ENCODE measurements at places on chromosomes 16 and 17.

GRCh38 chr17:33809748-33810147, 445.3 kb upstream of the CCL2 start:
- no peak for DNase-seq

DNA sequence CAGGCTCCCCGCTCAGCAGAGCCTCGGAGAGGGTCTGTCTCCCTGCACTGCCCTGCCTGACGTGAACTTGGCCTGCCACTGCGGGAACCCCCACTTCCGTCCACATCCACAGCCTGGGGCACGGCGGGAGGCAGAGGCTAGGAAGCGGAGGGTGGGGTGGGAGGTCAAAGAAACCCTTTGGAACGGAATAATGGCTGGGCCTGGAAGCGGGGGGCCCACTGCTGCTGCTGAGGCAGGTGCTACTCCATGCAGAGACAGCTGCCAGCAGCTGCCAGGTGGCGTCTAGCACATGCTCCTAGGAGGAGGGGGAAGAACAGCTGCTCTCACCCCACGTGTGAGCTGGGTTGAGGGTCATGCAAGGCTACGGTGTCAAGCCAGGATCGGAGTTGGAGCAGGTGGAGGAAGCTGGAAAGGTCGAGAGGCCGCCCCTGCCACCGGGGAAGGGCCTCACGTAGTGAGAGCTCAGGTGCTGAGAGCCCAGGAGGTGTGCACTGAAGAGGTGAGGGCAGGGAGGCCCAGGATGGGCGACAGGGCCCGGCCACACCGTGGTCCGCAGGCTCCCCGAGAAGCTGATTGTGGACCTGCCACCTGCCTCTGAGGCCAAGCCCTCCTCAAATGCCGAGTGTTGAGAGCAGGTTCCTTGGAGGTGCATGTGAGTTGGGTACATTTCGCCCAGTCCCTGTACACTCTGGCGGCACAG, 9.8 kb downstream of the FSCN2 start:
- DNase-seq: no peak

- DNase-seq: no peak
Observed at GRCh38 chr17:79064026-79064425, 10.6 kb upstream of the ENGASE start.

DNA sequence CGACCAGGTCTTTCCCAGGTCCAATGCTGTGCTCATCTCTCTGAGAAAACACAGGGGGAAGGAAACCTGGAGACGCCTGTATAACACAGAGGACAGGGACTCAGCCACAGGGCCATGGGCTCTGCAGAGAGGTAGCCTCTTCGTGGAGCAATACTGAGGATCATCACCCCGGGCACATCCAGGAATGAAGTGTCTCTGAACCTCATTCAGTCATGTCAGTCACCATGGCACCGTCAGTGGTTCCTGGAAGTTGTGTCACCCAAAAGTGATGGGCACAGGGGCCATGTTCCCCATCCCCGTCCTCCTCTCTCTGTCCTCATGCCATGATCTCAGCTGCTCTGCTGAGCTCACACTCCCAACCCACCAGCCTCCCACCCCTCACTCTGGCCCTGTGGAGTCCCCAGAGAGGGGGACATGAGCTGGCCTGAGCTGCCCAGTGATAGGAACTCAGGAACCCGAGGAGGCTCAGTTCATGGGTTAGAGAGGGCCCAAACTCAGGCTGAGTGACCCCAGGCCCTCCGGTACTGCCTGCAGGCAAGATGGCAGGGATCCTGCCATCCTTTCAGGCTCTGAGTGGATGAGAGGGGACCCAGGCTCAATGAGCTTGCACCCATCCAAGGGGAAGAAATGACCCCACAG, 53.4 kb downstream of the PITPNM3 start:
- no peak for DNase-seq

DNA sequence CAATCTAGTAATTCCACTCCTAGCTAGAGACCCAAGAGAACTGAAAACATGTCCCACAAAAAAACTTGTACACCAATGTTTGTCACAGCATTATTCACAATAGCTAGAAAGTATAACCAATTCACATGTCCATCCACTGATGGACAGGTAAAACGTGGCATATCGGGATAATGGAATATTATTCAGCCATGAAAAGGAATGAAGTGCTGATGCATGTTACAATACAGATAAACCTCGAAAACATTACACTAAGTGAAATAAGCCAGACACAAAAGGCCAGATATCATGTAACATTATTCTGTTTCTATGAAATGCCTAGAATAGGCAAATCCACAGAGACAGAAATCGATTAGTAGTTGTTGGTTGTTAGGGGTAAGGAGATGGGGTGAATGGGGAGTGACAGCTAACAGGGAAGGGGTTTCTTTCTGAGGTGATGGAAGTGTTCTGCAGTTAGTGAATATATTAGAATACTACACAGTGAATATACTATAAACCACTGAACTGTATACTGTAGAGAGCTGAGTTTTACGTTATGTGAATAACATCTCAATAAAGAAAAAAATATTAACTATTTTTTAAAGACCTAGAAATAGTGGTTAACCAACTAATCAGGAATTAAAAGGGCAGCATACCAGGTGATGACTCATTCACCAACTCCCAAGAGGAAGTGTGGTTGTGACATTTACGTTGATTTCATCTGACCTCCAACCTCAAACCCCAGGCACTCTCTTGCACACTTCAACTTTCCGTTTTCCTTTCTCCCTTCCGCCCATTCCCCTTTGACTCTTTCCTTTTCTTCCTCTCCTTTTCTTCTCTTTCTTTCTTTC, 48.6 kb downstream of the GAS7 start:
- DNase-seq: peak; percentile 36

GRCh38 chr17:31398381-31399311, 7.2 kb downstream of the RAB11FIP4 start:
- DNase-seq: no peak

- DNase-seq: no peak
Observed at GRCh38 chr16:88538366-88539060, 31.7 kb upstream of the ZC3H18 start.

DNA sequence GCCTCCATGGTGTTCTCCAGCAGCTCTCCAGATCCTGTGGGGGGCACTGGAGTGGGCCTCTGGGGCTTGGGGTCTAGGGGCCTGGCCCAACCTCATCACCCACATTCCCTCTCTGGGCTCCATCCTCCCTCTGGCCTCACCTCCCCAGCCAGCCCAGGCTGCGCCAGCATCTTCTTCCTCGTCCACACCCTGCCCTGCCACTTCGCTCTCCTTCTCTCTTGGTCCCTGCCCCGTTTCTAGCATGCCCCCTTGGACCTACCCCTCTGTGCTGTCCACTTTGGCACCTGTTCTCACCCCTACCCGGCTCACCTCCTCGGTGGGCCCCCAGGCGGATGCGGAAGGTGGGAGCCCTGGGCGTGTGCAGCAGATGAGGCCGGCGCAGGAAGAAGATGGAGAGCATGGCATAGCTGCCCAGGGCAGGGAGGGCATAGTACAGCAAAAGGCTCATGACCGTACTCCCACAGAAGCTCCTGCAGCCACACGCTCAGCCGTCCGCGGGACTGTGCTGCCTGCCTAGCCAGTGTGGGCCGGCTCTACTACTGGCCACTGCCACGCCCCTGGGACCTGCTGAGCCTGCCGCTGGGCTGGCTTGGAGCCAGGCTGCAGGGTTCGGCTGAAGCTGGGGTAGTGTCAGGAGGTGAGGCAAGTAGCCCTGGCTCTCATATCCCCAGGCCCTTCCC, at the start of gene GDPD3:
Gene GDPD3 (minus strand): TSS at position 507 of the 680 bp plus-strand sequence. CDS start 59 bp downstream, at position 448.
- no peak for DNase-seq

DNA sequence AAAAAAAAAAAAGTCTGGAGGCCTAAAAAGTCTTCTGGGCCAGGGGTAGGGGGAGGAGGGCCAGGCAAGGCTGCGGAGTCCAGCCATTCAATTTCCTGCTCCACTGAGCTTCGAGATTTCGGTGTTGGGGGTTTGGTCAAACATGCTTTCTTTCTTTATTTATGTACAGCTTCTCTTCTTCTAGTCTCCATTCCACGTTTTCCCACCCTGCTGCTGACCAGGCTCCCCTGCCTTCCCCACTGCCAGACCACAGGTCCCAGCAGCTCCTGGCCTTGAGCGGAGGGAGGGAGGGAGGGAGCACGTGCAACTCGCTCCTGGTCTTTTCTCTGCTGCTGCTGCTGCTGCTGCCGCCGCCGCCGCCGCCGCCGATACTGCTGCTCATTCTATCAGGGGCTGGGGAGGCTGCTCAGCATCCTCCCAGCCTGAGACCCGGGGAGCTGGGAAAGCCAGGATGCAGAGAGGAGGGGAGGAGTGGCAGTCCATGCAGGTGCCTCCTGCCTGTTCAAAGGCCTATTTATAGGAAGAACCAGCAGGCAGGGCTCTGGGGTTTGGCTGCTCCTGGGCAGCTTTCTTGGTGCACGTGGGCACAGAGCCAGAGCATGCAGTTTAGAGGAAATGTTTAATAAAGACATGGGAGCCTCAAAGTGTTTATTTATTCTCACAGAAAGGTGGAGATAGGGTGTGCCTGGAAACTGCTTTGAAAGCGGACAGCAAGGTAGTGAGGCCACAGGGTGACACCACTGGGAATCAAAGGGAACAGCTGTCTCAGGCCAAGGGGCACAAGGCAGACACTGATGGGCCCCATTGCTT, 23.4 kb upstream of the ZFHX3 start:
- no peak for DNase-seq

DNA sequence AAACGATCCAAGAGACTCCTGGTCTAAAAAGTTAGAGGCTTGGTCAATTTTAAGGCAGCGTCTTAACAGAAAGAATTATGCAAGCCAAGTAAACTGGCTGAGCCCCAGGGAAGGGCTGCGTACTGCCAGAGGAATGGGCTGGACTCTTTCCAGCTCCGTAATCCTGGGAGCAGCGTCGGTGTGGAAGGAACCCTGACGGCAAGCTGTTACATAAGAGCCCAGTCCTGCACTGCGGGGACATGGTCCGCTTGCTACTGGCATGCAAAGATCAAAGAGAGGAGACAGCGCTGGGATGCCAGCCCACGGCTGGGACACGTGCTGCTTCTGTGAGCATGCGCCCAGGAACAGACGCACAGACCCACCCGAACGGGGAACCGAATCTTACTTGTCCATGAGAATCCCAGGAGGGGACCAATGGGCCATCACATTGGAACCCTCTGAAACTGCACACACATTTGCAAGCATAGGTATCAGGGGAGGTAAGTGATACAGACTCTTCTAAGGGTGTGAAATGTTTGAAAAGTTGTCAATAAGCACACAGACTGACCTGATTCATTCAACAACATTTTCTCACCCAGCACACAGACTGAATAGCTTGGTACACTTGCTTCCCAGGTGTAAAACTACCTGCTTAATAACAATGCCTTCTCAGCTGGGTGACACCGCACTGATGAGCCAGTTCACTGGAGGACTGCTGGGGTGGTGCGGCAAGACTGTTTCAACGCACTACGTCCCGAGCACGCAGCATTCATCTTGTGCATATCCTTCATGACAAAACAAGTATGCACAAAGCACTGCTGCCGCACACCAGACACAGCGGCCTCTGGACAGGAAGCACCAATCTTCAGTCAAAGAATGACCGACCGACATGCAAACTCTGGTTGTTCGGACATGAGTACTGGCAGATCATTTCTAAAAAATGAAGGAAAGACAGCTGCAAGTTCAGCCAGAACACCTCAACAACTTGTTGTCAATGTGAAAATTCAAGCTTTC, 94.9 kb downstream of the ANKRD11 start:
- no peak for DNase-seq

GRCh38 chr16:1794221-1794871, 841 bp upstream of the IGFALS start:
- DNase-seq: no peak
